ENCODE measurements at places on chromosomes 1 and 21.

GRCh38 chr21:17903029-17903806 lies 84.1 kb upstream of the C21orf91 start:
- peak; percentile 43 for ATAC-seq

DNA sequence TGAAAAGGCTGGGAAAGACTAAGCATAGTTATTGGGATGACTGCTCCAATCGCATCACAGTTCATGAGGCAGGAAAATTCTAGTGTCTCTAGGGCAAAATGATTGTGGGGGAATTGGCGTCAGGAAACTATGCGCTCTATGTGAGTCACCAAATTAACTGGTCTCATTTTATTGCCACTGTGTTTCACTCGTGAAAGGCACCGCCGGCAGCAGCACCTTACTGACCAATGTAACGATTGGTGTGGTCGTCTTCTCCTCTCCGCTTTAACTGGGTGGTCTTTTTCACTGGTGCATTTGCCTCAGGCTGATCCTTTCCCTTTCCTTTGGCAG lies 83.5 kb downstream of the SPAG17 start:
- peak; percentile 79 for ATAC-seq

DNA sequence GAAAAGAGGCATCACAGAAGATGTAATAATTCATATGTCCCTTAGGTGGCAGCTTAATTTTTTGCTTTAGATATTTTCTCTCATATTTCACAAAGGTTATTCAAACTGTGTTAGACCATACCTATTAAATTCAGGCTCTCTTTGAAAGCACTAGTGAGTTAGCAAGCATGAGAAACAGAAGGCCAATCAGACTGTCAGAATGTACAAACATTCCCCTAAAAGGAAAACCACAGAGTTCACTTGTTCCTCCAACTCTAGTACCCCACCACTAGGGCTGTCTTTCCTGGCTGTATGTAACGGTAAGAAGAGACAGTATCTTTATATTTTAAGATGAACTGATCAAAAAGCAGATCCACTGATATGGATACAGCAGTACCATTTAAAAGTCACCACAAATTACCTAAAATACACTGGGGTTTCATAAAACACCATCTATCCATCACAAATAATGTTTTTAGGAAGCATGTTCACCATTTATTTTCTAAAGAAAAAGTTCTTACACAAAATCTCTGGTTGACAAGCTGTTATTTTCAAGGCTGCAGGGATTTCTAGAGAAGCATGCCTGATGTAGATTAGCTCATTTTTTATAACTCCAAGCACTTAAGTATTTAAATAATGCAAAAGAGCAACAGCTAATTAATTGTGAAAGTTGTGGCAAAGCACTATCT lies 1.8 kb downstream of the ARPC5 start:
- ATAC-seq: no peak

DNA sequence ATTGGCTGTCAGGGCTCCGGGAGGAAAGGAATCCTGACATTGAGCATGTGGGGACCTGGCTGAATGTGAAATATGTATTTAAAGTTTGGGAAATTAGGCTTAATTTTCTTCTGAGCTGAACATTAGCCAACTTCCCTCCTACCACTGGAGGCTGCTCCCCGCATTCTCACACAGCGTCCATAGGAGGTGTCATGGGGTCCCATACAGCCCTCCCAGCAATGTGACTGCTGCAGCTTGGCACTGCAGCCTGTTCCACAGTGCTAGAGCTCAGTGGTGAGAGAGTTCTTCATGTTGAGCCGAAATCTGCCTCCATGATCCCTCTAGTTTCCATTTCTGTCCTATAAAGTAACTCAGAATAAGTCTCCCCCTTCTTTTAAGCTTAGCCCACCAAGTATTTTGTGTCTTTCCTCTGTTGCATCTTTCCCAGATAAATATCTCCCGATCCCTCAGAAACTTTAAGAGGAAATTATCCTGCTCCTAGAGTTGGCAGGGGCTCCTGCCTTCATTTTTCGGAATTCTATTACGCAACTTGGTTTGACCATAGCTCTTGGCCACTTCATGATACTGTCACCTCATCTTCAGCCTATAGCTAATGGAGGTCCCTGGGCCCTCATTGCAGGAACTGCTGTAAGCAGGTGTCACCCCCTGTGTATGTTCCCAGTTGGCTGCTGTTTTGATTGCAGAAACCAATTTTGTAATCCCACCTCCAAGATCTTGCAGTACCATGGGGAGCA lies 2.0 kb downstream of the FCRL6 start:
- ATAC-seq: no peak

DNA sequence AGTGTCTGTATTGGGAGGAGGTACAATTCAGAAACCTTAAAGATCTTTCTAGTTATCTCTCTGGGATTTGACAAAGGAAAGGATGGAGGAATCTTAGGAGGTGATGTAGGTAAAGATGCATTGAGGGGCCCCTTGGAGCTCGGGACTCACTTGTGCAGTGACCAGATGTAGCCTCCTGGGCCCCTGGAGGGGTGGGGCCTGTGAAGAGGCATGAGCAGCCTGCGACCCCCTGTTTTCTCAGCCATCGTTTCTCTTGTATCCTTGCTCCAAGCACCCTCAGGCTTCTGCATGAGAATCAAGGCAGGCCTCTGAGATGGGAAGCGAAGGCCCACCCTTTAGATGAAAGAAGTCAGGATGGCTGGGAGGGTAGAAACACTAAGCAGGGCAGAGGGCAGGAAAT lies 39.6 kb downstream of the LGR6 start:
- no peak for ATAC-seq

- no peak for ATAC-seq
These were observed 60.1 kb downstream of the MAP10 start for GRCh38 chr1:232865102-232865931.

DNA sequence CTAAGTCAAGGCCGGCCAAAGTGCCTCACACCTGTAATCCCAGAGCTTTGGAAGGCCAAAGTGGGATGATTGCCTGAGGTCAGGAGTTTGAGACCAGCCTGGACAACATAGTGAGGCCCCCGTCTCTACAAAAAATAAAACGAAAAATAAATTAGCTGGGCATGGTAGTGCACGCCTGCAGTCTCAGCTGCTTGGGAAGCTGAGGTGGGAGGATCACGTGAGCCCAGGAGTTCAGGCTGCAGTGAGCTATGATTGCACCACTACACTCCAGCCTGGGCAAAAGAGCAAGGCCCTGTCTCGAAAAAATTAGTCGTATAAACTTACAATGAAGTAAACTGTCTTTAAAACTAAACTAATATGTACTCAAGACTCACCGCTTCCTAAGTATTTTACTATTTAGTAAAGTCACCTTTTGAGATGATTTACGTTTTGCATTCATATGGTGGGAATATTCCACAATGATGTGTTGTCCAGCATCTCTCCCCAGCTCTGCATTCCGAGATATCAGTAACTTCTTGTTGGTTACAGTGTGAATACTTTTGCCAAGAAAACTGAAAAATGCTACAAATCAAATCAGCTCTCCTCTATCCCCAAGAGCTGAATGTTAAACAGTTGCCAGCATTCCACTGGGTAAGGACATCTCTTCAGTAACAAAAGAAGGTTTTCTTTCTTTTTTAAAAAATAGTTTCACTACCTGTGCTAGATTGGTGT lies 84.9 kb upstream of the C21orf91 start:
- no peak for ATAC-seq

DNA sequence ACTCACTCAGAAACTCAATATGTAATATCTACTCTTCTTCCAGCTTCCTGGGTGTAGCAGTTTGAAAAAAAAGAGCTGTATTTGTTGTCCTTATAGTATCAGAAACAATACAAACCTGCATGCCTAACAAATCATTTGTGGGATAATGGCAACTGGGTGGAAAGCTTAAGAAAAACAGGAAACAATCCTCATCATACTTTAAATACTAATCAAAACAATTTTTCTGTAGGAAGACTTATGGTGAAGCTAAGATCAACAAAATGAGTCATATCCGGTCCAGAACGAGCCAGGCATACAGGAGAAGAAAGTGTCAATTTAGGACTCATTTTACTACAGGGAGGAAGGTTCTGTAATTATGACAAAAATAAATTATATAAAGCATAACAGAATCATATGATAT lies 181.8 kb upstream of the ADGRL4 start:
- ATAC-seq: no peak

DNA sequence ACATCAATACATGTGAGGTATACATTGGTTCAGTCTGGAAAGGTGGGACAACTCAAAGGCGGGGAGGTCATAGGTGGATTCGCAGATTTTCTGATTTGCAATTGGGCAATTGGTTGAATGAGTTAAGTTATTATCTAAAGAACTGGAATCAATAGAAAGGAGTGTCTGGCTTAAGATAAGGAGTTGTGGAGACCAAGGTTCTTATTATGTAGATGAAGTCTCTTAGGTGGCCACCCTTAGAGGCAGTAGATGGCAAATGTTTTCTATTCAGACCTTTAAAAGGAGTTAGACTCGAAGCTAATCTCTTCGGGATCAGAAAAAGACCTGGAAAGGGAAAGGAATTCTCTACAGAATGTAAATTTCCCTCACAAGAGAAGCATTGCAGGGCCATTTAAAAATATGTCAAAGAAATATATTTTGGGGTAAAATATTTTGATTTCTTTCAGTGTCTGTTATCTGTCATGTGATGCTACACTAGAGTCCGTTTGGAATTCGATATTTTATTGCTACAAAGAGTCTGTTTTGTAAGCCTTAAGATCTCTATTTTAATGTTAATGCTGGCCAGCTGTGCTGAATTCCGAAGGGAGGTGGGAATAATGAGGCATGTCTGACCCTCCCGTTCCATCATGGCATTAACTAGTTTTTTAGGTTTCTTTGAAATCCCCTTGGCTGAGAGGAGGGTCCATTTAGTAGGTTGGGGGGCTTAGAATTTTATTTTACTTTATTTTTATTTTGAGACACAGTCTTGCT lies 265.1 kb downstream of the PTPRU start:
- ATAC-seq: peak; percentile 64

Measured in motor neuron (in vitro differentiated cells).